NCI-H1417 (cell line): ENCODE measurements at places on chromosomes 16 and 17.

DNA sequence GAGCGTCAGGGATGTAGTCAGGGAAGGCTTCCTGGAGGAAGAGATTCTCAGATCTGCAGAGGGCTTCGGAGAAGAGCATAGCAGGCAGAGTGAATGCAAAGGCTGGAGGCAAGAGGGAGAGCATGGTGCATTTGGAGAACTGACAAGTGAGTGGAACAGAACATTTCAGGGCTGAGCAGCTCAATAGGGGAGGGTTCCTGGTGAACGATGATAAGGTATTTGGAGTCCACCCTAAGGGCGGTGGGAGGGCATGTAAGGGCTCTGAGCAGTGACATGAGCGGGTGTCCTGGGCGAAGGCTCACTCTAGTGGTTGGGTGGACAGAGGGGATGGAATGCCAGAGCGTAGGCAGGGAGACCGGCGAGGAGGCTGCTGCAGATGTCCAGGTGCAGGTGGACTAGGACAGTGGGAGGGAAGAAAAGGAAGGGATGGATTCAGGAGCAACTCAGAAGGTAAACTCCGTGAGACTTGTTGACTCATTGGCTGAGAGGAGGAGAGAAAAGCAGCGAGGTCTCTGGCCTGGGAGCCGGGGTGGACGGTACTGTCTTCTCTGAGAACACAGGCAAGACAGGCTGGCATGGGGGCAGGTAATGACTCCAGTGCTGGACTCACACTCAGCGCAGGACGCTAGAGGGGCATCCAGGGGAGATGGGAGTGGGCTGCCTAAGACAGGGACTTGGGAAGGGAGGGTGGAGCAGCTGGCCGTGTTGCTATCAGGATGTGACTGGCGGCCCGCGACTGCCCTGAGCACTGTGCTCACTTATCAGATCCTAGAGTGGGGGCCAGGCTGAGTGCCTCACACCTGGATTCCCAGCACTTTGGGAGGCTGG, 1.4 kb upstream of the PITPNA start:
- DNase-seq, result no peak

- no peak for DNase-seq
Observed at GRCh38 chr17:80308692-80309517, 48.3 kb downstream of the RNF213 start.

DNA sequence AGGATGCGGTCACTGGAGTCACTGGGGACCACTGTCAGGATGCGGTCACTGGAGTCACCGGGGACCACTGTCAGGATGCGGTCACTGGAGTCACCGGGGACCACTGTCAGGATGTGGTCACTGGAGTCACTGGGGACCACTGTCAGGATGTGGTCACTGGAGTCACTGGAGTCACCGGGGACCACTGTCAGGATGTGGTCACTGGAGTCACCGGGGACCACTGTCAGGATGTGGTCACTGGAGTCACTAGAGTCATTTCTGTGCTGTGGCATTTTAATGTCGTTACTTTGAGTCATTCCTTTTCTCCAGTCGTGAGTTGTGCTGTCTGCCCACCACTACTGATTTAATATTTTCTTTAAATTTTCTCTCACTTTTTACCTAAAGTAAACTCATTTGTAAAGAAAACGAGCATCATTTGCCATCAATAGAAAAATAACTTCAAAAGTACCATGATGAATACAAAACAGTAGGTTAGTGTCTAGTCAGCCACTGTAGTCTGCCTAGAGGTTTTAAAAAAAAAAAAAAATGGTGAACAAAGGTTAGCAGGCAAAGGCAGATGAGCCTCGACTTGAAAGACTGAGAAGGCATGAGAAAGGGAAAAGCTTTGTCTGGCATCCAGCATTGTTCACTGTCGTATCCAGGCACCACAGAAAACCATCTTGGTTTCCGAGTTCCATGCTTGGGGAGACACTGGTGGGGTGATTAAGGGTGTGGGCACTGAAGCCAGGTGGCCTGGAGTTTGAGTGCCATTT, 346.6 kb downstream of the SNX29 start:
- DNase-seq, result no peak

GRCh38 chr17:62705156-62705777, 77.8 kb downstream of the MRC2 start:
- no peak for DNase-seq

GRCh38 chr16:83794860-83795554, 12.8 kb upstream of the HSBP1 start:
- DNase-seq, result no peak

- DNase-seq, result peak; percentile 73
Observed at GRCh38 chr17:67378454-67379250, 1.6 kb downstream of the PITPNC1 start.

GRCh38 chr17:40352237-40352778, 12.2 kb downstream of the GJD3 start:
- DNase-seq, result no peak

- peak; percentile 55 for DNase-seq
Observed at GRCh38 chr17:63841350-63842172, 924 bp downstream of the SMARCD2 start.

DNA sequence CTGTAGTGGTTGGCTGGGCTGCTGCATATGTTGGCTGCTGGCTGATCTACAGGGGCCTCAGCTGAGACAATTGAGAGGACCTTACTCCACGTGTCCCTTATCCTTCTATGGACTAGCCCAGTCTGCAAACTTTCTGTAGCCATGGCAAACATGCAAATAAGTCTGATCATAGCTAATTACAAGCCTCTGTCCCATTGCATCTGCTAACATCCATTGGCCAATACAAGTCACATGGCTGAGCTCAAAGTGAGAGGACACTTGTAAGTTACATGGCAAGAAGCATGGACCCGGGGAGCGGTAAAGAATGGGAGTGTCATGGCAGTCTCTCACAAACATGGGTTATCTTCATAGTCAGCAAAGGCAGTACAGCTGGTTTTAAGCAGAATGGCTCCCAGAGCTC, 11.6 kb upstream of the IL4R start:
- DNase-seq, result no peak

- peak; percentile 0 for DNase-seq
Observed at GRCh38 chr17:9519583-9520272, 55.9 kb downstream of the STX8 start.

DNA sequence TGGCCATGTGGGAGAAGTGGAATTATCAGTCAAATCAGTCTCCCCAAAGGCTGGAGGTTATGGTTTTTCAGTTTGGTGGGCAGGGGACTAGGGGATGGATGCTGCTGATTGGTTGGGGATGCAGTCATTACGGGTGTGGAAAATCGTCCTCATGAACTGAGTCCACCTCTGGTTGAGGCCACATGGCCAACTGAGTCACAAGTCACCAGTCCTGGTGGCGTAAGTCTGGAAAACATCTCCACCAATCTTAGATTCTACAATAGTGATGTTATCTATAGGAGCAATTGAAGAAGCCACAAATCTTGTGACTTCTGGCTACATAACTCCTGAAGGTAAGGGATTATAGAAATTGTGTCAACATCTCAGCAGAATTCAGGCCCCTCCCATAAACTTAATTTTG, 5.2 kb upstream of the RNF135 start:
- no peak for DNase-seq

DNA sequence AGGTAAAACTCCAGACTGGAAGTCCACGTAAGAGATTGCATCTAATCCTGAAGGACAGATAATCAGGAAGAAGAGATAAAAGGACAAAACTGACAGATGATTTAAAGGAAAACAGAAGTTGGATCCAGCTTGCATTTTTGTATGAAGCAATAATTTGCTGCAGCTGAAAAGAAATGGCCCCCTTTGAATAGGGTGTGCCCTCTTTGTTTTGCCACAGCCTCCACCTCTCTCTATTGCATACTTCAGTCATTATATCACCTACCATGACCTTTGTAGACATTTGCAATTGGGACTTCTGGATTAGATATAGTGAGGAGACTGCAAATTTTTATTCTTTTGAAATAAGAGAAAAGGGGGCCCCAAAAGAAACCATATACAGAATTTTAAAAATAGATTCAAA, 8.1 kb downstream of the NOG start:
- DNase-seq, result no peak

- DNase-seq, result no peak
Observed at GRCh38 chr16:3235856-3236669, 1.1 kb upstream of the ZNF200 start.

GRCh38 chr17:36500745-36501225, 14.3 kb downstream of the ZNHIT3 start:
- no peak for DNase-seq

GRCh38 chr17:6551869-6552531, 4.4 kb downstream of the PITPNM3 start:
- peak; percentile 2 for DNase-seq

GRCh38 chr17:7705269-7706255, 560 bp downstream of the EFNB3 start:
- no peak for DNase-seq

DNA sequence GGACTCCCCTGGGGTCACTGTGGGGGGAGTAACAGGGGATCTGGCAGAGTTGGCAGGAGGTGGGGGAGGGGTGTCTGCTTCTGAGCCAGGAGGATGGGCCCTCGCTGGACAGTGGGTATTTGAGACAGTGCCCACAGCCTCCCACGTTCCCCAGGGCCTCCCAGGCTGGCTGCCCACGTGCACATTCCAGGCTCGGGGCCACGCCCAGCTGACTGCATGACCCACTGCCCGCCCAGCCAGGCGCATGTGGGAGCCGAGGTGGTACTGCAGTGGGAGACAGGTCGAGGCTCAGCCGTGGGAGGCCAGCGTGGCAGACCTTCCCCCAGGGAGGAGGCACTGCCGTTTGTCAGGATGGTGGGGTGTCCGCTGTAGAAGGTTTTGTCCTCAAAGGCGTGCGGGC, 38.8 kb downstream of the BAHCC1 start:
- no peak for DNase-seq

DNA sequence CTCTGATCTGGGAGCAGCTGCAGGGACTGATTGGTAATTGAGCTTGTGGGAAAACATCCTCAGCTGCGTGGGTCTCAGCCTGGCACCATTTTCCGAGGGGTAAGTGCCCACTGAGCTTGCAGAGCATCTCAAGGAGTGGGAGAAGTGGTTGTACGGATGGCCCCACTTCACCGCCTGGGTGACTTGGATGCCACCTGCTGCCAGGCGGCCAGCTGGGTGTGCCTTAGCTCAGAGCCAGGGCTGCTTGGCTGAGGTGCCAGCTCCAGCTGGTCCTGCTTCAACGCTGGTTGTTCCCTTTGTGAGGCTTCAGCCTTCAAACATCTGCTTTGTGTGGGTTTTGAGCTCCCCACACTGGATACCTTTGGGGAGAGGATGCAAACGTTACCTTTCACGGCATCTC, 482.7 kb upstream of the EEF2KMT start:
- no peak for DNase-seq

DNA sequence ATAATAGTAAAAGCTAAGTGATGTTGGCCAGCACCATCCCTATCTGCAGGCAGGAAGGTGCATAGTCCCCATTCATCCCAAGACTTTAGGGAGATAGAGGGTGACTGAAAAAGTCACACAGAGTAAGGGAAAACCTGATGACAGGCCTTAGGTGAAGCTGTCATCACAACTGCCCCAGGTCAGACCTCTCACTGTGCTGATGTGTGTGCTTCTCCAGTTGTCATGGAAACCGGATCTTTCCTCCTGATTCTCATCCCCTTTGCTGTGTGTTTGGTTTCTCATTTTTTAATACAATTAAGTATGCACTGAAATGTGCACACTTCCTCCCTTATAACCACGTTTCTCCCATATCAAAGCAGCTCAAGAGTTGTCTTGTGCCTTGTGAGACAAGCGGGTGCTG, 135.1 kb upstream of the ANKFN1 start:
- DNase-seq, result no peak

GRCh38 chr16:53022374-53022773, 30.3 kb downstream of the CHD9NB start:
- DNase-seq, result peak; percentile 22

- no peak for DNase-seq
Observed at GRCh38 chr17:32489320-32490100, 2.7 kb downstream of the CDK5R1 start.

GRCh38 chr16:65689726-65690125, 567.9 kb upstream of the CDH11 start:
- no peak for DNase-seq

- DNase-seq, result peak; percentile 61
Observed at GRCh38 chr16:2776500-2777139, 460 bp downstream of the ELOB start.

GRCh38 chr17:60036796-60037677, 41.7 kb downstream of the HEATR6 start:
- peak; percentile 72 for DNase-seq

DNA sequence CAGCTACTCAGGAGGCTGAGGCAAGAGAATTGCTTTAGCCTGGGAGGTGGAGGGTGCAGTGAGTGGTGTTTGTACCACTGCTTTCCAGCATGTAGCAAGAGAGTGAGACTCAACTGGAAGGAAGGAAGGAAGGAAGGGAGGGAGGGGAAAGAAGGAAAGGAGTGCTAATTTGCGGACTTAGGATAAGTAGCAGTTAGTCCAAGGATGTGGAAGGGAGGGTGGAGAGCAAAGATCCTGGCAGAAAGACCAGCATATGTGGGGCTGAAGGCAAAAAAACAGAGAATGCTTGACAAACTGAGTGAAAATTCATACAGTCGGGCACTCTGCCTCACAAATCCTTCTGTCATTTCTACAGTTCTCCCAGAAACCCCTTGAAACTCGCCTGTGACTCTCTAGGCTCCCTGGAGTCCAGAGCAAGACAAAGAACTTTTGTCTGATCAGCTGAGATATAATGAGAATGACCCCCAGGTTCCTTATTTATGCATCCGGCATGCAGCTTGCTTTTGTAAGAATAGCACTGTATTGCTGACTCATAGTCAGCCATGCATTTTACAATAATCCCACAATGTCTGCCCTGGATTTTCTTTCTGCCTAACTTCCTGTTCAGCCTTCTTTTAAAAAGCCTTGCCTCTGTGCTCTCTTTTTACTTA, 31.5 kb downstream of the CDK5RAP3 start:
- DNase-seq, result peak; percentile 85

- DNase-seq, result no peak
Observed at GRCh38 chr17:69749911-69750310, 325.1 kb upstream of the KCNJ16 start.

- DNase-seq, result no peak
Observed at GRCh38 chr17:42573095-42573494, 4.4 kb downstream of the PSMC3IP start.

DNA sequence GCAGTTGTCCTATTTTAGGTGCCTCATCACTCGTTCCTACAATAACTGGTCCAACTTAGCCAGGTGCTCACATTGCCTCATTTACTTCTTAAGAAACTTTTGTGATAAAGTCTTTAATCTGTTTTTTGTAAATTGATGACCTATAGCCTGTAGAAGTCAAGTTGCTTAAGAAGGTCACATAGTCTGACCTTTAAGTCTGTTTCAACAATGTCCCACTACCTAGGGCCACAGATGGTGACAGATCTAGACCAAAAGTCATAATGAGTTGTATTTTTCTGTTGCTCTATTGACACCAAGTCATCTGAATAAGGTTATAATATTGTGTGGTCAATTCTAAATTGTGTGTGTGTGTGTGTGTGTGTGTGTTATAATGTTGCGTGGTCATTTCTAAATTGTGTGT, 45.1 kb downstream of the ABCA9 start:
- no peak for DNase-seq
